PC-9 (cell line): ENCODE measurements at places on chromosomes 2 and 18. TPM values are rescaled to one million over a fixed set of nuclear protein-coding genes. Genes with fewer than 3 reads are reported as not detected.

- peak; percentile 99 for DNase-seq
- peak overlapping the region; percentile 100 for H3K27ac ChIP-seq
- no peaks in the 10 kb centered on the region for H3K36me3 ChIP-seq
- H3K4me1 ChIP-seq = peaks cover 66% of the 10 kb centered on the region
- H3K27me3 ChIP-seq = no peaks in the 10 kb centered on the region
- peak overlapping the region; percentile 69 for H3K4me3 ChIP-seq
These were observed 145.6 kb downstream of the TGIF1 start for GRCh38 chr18:3595369-3596273.

- no peak overlapping the region for H3K4me3 ChIP-seq
- H3K36me3 ChIP-seq = no peaks in the 10 kb centered on the region
- no peak overlapping the region for H3K27ac ChIP-seq
- H3K4me1 ChIP-seq = no peaks in the 10 kb centered on the region
- H3K27me3 ChIP-seq = no peaks in the 10 kb centered on the region
These were observed 21.9 kb downstream of the FAM124B start for GRCh38 chr2:224379986-224380385.

BCS1L gene
- total RNA-seq = 36.0 and 38.8 TPM in 2 replicates

GRCh38 chr2:201597397-201597796 is 45.9 kb downstream of the TMEM237 start:
- no peak overlapping the region for H3K27ac ChIP-seq
- H3K27me3 ChIP-seq = no peaks in the 10 kb centered on the region
- DNase-seq = no peak
- no peaks in the 10 kb centered on the region; the same call in 1 of the 2 replicates for H3K4me1 ChIP-seq
- H3K36me3 ChIP-seq = no peaks in the 10 kb centered on the region

DNA sequence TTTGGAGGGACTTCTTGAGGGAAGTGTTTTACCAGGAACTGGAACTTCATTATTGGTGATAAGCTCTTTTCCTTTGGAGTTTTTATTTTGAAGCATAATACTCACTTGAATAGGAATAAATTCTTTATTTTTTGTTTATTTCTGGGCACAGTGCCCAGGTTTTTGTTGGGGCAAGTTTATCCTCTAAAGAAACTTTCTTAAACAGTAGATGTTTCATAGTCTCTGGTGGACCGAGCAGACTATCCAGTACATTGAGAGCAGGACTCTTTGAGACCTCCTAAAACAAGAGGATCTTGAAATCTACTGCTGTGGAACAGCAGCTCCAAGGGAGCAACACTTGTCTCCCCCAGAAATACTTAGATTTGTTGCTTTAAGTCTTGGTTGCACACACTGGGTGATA is 109.4 kb downstream of the PARD3B start:
- no peaks in the 10 kb centered on the region for H3K27me3 ChIP-seq
- no peak overlapping the region for H3K4me3 ChIP-seq
- H3K36me3 ChIP-seq = no peaks in the 10 kb centered on the region
- no peaks in the 10 kb centered on the region for H3K4me1 ChIP-seq

DNA sequence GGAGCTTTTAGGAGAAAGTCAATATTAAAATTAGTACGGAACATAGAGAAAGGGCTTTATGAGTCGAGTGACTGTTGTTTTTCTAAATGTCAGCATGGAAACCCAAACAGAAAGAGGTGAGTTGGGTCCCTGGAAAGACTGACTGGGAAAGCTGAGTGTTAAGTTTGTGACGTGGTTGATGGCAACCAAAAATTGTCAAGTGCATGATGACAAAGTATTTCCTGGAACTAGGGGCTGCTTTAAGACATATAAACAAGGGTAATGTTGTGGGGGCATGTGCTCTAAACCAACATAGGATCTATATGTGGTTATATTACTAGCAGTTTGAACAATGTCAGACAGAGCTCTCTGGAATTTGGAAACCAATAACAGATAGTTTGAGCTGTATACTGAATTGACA is 50.9 kb upstream of the GPD2 start:
- H3K4me1 ChIP-seq = no peaks in the 10 kb centered on the region
- H3K27me3 ChIP-seq = no peaks in the 10 kb centered on the region
- DNase-seq = no peak
- H3K27ac ChIP-seq = no peak overlapping the region
- H3K4me3 ChIP-seq = no peak overlapping the region
- no peaks in the 10 kb centered on the region for H3K36me3 ChIP-seq

- peak; percentile 49 for DNase-seq
- peak overlapping the region; percentile 81 for H3K27ac ChIP-seq
- H3K27me3 ChIP-seq = no peaks in the 10 kb centered on the region
- no peak overlapping the region for H3K4me3 ChIP-seq
These were observed 50.1 kb downstream of the MAP2 start for GRCh38 chr2:209473930-209474419.

DNA sequence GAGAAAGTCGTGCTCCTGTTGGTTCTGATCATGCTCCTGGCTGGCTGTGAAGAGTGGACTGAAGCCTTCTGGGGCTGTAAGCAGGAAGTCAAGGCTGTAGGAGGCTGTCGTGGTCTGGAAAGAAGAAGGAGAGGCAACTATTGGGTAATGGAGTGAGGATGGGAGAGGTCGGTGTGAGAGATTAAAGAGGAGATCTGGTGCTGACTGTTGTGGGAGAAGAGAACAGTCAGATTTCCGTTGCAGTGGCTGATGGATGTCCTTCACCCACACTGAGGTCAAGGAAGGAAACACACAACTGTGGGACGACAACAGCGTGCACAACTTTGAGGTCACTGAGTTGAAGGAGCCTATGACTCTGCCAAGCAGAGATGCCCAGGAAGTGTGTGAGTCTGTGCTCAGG is 2.8 kb upstream of the PSMD1 start:
- no peak overlapping the region for H3K27ac ChIP-seq
- no peak for DNase-seq

DNA sequence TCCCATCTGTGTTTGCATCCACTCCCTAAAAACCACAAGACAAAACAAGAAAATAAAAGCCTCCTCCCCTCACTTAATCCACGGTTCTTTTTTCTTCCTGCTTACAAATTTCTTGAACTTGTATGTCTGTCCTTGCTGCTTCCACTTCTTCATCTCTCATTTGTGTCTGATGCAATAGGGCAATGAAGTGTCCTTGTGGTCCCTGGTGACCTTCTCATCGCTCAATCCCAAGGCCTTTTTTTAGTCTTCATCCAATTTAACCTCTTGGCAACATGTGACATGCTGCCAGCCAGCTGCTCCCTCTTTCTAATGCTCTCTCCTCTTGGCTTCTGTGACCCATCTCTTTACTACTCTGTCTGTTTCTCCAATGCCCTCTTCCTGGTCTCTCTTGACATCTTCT is 87.6 kb downstream of the SEMA4F start:
- no peak overlapping the region for H3K4me3 ChIP-seq
- H3K36me3 ChIP-seq = no peaks in the 10 kb centered on the region
- H3K4me1 ChIP-seq = peaks cover 47% of the 10 kb centered on the region
- no peak for DNase-seq
- no peaks in the 10 kb centered on the region for H3K27me3 ChIP-seq

GRCh38 chr18:7234091-7234490 is 3.2 kb downstream of the LRRC30 start:
- peaks cover 94% of the 10 kb centered on the region for H3K27me3 ChIP-seq
- no peak overlapping the region for H3K4me3 ChIP-seq
- no peaks in the 10 kb centered on the region for H3K4me1 ChIP-seq
- no peaks in the 10 kb centered on the region for H3K36me3 ChIP-seq

AQP4 gene
- total RNA-seq = not detected in 2 replicates

GRCh38 chr2:235054919-235055318 is 103.1 kb downstream of the SH3BP4 start:
- H3K27ac ChIP-seq = no peak overlapping the region
- peaks cover 55% of the 10 kb centered on the region for H3K36me3 ChIP-seq
- no peak for DNase-seq
- no peaks in the 10 kb centered on the region for H3K27me3 ChIP-seq

- no peaks in the 10 kb centered on the region for H3K27me3 ChIP-seq
- DNase-seq = peak; percentile 75
- H3K36me3 ChIP-seq = no peaks in the 10 kb centered on the region
- peaks cover 47% of the 10 kb centered on the region for H3K4me1 ChIP-seq
- H3K27ac ChIP-seq = peak overlapping the region; percentile 62
These were observed 2.1 kb downstream of the IL1B start for GRCh38 chr2:112834396-112835037.

DNA sequence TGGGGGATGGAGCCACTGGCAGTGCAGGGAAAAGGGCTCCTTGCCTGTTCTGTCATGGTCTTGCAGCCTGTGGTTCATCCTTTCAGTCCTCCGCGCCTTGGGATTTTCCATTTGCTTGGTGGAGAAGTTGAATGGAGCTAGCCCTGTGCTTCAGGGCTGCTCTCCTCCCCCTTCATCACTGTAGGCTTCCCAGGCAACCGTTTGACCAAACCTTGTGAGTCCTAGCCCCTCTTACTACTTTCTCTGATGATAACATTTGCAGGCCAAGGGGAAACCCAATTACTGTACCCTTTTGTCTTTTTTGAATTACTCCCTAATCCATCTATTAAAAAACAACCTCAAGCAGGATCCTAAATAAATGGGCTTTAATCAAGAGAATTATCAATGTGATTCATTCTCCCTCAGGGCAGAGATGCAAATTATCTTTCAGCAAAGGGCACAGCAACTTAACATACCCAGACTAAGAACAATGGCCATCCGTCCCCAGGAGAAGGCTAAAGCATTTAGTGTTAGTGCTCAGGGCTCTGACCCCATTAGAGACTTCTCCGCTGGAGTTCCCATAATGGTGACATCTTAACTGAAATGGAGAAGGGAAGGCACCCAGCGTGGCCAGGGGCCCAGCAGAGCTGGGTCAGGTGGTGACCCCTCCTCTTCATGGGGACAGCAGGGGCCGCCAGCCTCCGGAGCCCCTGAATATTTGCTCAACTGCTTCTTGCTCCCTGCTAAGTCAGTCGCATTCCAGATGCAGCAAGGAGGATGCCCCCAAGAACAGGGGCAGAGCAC is 40.7 kb downstream of the RHOB start:
- H3K4me3 ChIP-seq = no peak overlapping the region
- peaks cover 25% of the 10 kb centered on the region for H3K4me1 ChIP-seq
- no peak overlapping the region for H3K27ac ChIP-seq
- H3K36me3 ChIP-seq = no peaks in the 10 kb centered on the region
- H3K27me3 ChIP-seq = no peaks in the 10 kb centered on the region
